ENCODE measurements at places on chromosomes 4 and X. TPM values are rescaled to one million over a fixed set of nuclear protein-coding genes. Genes with fewer than 3 reads are reported as not detected.

- H3K36me3 ChIP-seq, result no peaks in the 10 kb centered on the region
- H3K27me3 ChIP-seq, result peaks cover 1% of the 10 kb centered on the region
- H3K27ac ChIP-seq, result no peak overlapping the region
Measured at GRCh38 chr4:54144661-54145171, 44.8 kb downstream of the GSX2 start.

The FAM9C gene
- 0.44 TPM for total RNA-seq

DNA sequence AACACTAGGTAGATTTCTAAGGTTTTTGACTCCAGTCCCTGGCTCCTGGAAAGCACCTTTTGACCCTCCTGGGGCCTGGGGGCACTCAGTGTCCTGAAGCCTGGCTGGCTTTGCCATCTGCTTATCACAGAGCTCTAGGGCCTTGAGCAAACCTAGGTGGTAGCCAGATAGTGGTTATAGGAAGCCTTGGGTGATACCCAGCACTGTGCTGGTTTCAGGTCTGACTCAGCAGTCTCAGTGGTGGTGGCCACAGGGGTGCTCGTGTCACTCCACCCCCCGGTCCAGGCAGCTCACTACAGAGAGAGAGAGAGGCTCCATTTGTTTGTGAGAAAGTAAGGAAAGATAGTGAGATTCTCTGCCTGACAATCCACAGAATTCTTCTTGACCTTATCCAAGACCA is 195.8 kb upstream of the ZFP42 start:
- H3K4me1 ChIP-seq, result no peaks in the 10 kb centered on the region
- no peak for DNase-seq
- H3K36me3 ChIP-seq, result peaks cover 2% of the 10 kb centered on the region
- no peak overlapping the region for H3K4me3 ChIP-seq
- H3K27ac ChIP-seq, result no peak overlapping the region

GRCh38 chrX:66014556-66014955 is 25.3 kb downstream of the VSIG4 start:
- H3K27me3 ChIP-seq, result no peaks in the 10 kb centered on the region
- H3K4me3 ChIP-seq, result no peak overlapping the region
- H3K27ac ChIP-seq, result no peak overlapping the region
- no peaks in the 10 kb centered on the region for H3K36me3 ChIP-seq

DNA sequence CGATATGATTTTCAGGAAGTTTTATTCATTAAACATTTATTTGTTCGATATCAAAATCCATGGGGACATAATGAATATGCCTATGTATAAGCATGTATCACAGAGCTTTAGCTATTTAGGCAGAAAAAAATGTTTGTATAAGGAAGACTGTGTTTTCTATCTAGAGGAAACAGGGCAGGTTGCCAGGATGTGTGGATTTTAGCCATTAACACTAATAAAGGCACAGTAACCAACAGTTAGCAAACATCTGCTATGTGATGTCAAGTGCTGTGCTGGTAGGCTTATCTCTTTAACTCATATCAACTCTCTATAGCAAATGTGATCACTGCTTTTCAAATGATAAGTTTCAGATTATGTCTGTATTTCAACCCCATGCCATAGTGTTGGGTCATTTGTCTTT is 708.9 kb upstream of the HS3ST1 start:
- H3K36me3 ChIP-seq, result peaks cover 4% of the 10 kb centered on the region
- H3K4me1 ChIP-seq, result peaks cover 4% of the 10 kb centered on the region
- no peak overlapping the region for H3K27ac ChIP-seq
- no peak overlapping the region for H3K4me3 ChIP-seq
- no peak for DNase-seq

GRCh38 chr4:155450676-155451075 is 73.9 kb upstream of the MAP9 start:
- DNase-seq, result no peak
- peaks cover 5% of the 10 kb centered on the region for H3K4me1 ChIP-seq
- no peak overlapping the region for H3K4me3 ChIP-seq
- H3K36me3 ChIP-seq, result no peaks in the 10 kb centered on the region
- no peaks in the 10 kb centered on the region for H3K27me3 ChIP-seq

DNA sequence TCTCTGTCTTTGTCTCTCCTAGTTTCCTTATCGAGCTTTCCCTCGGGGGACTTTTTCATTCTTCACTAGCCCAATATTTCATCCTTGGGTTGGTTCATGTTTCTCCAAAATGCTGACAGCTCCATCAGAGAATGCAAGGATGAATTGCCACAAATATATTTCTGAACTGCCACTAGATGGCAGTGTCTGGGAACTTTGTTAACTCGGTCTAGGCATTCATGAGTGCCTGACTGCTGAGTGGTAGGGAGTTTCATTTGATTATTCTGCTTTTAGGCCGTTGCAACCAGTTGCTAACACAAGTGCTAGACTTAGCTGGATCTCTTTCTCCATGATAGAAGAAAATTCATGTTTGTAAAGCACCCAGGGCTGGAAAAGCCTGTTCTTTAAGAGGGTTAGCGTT is 73.5 kb upstream of the RAP2C start:
- peaks cover 13% of the 10 kb centered on the region for H3K36me3 ChIP-seq
- no peak overlapping the region for H3K4me3 ChIP-seq
- H3K27me3 ChIP-seq, result no peaks in the 10 kb centered on the region
- H3K4me1 ChIP-seq, result no peaks in the 10 kb centered on the region
- no peak overlapping the region for H3K27ac ChIP-seq
- no peak for DNase-seq

- no peak overlapping the region for H3K4me3 ChIP-seq
- H3K27ac ChIP-seq, result no peak overlapping the region
- DNase-seq, result no peak
- H3K27me3 ChIP-seq, result no peaks in the 10 kb centered on the region
- peaks cover 29% of the 10 kb centered on the region for H3K36me3 ChIP-seq
Measured at GRCh38 chr4:150123796-150124677, 45.8 kb downstream of the DCLK2 start.

Measured in mesothelial cell of epicardium (in vitro differentiated cells).